CD8-positive, alpha-beta T cell (primary cell): ENCODE measurements at places on chromosomes 16 and 17. TPM values are rescaled to one million over a fixed set of nuclear protein-coding genes. Genes with fewer than 3 reads are reported as not detected.

Gene GP1BA
- not detected for total RNA-seq

Gene UBE2I
- 285 TPM for total RNA-seq

Gene MPP2
- total RNA-seq = 11.8 TPM

Gene C16orf86
- total RNA-seq = 1.6 TPM

Gene RNF167
- 49.3 TPM for total RNA-seq

Gene CACNA1G
- total RNA-seq = 0.03 TPM

Gene MMP2
- not detected for total RNA-seq

Gene NPTX1
- 0.06 TPM for total RNA-seq

Gene PHOSPHO1
- total RNA-seq = not detected

Gene RNF227
- total RNA-seq = 3.3 TPM

Gene POLR3E
- 307 TPM for total RNA-seq

Gene PYCARD
- total RNA-seq = 6.6 TPM
